ENCODE measurements at places on chromosomes 7 and 10. TPM values are rescaled to one million over a fixed set of nuclear protein-coding genes. Genes with fewer than 3 reads are reported as not detected.

LIPJ gene
- total RNA-seq, result not detected

SOSTDC1 gene
- total RNA-seq, result not detected

DNA sequence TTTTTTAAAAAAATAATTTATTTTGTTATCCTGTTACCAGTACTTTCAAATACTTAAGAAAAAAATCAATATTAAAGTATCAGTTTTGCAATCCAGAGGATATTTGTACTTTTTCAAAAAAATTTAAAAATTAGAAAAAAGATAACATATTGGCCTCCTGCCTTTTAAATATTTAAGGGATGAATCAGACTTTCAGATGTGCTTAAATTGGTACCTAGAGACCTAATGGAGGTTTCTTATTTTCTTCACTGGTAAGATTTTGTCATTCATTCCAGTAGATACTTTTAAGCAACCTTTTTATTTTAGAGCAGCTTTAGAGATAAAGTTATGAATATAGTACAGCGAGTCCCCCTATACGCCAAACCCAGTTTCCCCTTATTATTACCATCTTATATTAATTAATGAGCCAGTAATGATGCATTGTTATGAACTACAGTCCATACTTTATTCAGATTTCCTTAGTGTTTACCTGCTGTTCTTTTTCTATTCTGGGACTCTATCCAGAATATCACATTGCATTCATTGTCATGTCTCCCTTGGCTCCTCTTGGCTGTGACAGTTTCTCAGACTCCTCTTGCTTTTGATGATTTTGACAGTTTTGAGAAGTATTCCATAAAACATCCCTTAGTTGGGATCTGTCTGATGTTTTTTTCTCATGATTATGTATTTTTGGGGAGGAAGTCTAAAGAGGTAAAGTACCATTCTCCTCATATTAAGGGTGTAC, 34.2 kb downstream of the BICC1 start:
- H3K27ac ChIP-seq, result no peak overlapping the region
- H3K4me3 ChIP-seq, result no peak overlapping the region
- H3K36me3 ChIP-seq, result no peaks in the 10 kb centered on the region
- no peak for DNase-seq

GRCh38 chr10:62244088-62244487, 24.6 kb downstream of the RTKN2 start:
- peak overlapping the region; percentile 81 for H3K27ac ChIP-seq
- no peak for DNase-seq
- peaks cover 16% of the 10 kb centered on the region for H3K4me1 ChIP-seq
- H3K4me3 ChIP-seq, result no peak overlapping the region
- no peaks in the 10 kb centered on the region for H3K27me3 ChIP-seq
- no peaks in the 10 kb centered on the region for H3K36me3 ChIP-seq

CTAGE15 gene
- total RNA-seq, result not detected

DNA sequence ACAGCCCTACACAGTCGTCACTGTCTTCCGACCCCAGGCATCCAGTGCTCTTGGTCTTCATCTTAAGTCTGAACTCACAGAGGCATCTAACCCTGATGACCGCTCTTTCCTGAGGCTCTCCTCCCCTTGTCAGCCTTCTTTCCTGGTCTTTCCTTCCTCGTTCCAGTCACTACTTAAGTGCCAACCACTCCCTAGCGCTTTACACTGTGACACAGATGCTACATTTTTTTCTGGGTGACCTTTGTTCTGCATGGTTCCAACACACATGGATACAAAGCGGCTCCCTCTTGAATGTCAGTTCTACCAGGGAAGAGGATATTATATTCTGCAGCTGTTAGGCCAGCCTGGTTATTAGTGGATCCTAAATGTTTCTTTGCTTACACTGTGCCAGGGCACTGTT, 12.7 kb downstream of the YWHAG start:
- peaks cover 18% of the 10 kb centered on the region for H3K36me3 ChIP-seq
- DNase-seq, result no peak
- H3K4me3 ChIP-seq, result no peak overlapping the region
- H3K27ac ChIP-seq, result peak overlapping the region; percentile 94

GRCh38 chr7:37901236-37901827, 15.3 kb downstream of the SFRP4 start:
- H3K4me3 ChIP-seq, result no peak overlapping the region
- H3K27me3 ChIP-seq, result peaks cover 50% of the 10 kb centered on the region
- H3K36me3 ChIP-seq, result peaks cover 2% of the 10 kb centered on the region
- no peak for DNase-seq
- H3K4me1 ChIP-seq, result peaks cover 4% of the 10 kb centered on the region

DNA sequence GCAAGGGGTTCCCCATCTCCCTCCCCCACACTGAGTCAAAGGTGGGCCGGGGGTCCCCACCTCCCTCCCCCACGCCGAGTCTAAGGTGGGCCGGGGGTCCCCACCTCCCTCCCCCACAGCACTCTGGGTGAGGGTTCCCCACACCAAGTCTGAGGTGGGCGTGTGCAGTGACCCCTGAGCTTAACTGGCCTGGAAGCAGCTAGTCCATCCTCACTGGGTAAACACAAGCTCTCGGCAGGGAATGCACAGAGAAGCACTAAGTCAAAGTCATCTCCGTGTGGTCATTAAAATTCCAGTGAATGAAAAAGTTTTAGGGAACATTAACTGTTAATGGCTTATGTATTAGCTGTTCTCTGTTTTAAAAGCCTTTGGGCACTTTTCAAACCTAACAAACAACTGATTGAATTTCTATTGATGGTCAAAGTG, 43.7 kb upstream of the PRKAR1B start:
- H3K27ac ChIP-seq, result no peak overlapping the region
- H3K27me3 ChIP-seq, result no peaks in the 10 kb centered on the region
- peaks cover 7% of the 10 kb centered on the region for H3K36me3 ChIP-seq
- peaks cover 3% of the 10 kb centered on the region for H3K4me1 ChIP-seq
- no peak for DNase-seq

GRCh38 chr7:34128762-34129161, 223.4 kb downstream of the BMPER start:
- no peaks in the 10 kb centered on the region for H3K4me1 ChIP-seq
- no peak for DNase-seq
- H3K36me3 ChIP-seq, result no peaks in the 10 kb centered on the region
- no peak overlapping the region for H3K27ac ChIP-seq
- H3K27me3 ChIP-seq, result no peaks in the 10 kb centered on the region

- H3K27ac ChIP-seq, result no peak overlapping the region
- no peaks in the 10 kb centered on the region for H3K4me1 ChIP-seq
- no peak overlapping the region for H3K4me3 ChIP-seq
- no peak for DNase-seq
- no peaks in the 10 kb centered on the region for H3K36me3 ChIP-seq
Measured at GRCh38 chr7:42843205-42843800, 68.6 kb downstream of the C7orf25 start.

GRCh38 chr10:79137300-79137756, 68.6 kb downstream of the ZMIZ1 start:
- H3K27ac ChIP-seq, result peak overlapping the region; percentile 88
- peaks cover 15% of the 10 kb centered on the region for H3K36me3 ChIP-seq
- DNase-seq, result no peak
- no peaks in the 10 kb centered on the region for H3K27me3 ChIP-seq

- no peak overlapping the region for H3K4me3 ChIP-seq
- H3K4me1 ChIP-seq, result no peaks in the 10 kb centered on the region
- H3K27me3 ChIP-seq, result peaks cover 8% of the 10 kb centered on the region
- DNase-seq, result no peak
- H3K36me3 ChIP-seq, result no peaks in the 10 kb centered on the region
- no peak overlapping the region for H3K27ac ChIP-seq
Measured at GRCh38 chr10:131513901-131514300, 202.4 kb upstream of the TCERG1L start.

DRGX gene
- not detected for total RNA-seq

LCOR gene
- total RNA-seq, result 50.5 TPM

DNA sequence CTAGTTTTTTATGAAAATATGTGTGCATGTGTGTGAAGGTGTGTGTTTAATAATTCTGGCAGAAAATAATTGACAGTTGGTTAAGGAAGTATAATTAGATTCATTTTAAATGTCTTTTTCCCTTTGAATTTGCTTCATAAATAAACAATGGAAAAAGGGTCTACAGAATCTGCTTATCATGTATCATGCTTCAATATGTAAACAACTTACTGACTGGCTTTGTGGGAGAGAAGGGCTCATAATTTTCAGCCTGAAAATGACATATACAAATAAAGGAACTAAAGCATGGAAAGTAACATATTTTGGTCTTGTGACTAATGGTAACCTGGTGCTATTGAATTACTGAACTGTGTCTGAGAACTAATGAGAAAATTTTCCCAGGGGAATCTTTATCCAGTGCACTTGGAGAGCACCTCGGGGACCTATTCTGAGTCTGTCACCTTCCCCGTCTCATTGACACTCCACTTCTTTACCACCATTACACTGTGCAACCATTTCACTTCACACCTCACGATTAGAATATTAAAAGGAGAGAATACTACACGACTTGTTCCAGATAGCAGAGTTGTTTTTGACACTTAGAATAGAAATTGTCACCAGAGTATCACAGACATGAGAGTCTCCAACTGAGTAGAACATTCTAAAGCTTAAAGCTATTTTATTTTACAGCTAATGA, 298.6 kb downstream of the TFEC start:
- no peaks in the 10 kb centered on the region for H3K36me3 ChIP-seq
- no peak overlapping the region for H3K27ac ChIP-seq
- H3K4me1 ChIP-seq, result peaks cover 2% of the 10 kb centered on the region
- no peak overlapping the region for H3K4me3 ChIP-seq
- DNase-seq, result no peak

CD36 gene
- 6.8 TPM for total RNA-seq

- peak overlapping the region; percentile 34 for H3K27ac ChIP-seq
- H3K4me3 ChIP-seq, result no peak overlapping the region
- H3K36me3 ChIP-seq, result no peaks in the 10 kb centered on the region
- no peaks in the 10 kb centered on the region for H3K27me3 ChIP-seq
- no peak for DNase-seq
Measured at GRCh38 chr10:74949843-74950765, 123.7 kb downstream of the KAT6B start.

RAMP3 gene
- 0.65 TPM for total RNA-seq

- H3K36me3 ChIP-seq, result peaks cover 5% of the 10 kb centered on the region
- H3K4me3 ChIP-seq, result no peak overlapping the region
Measured at GRCh38 chr10:5609952-5610616, 56.3 kb downstream of the ASB13 start.

- H3K36me3 ChIP-seq, result no peaks in the 10 kb centered on the region
- no peak overlapping the region for H3K27ac ChIP-seq
- no peak for DNase-seq
- no peak overlapping the region for H3K4me3 ChIP-seq
- H3K27me3 ChIP-seq, result no peaks in the 10 kb centered on the region
Measured at GRCh38 chr7:15662451-15662850, 24.0 kb downstream of the MEOX2 start.

NEURL1 gene
- total RNA-seq, result 1.1 TPM

- no peaks in the 10 kb centered on the region for H3K36me3 ChIP-seq
- no peak overlapping the region for H3K27ac ChIP-seq
- H3K27me3 ChIP-seq, result no peaks in the 10 kb centered on the region
Measured at GRCh38 chr7:42734568-42734967, 177.3 kb downstream of the C7orf25 start.

Measured in T-helper 17 cell (primary cell).